ENCODE measurements at places on chromosomes 3 and 15. TPM values are rescaled to one million over a fixed set of nuclear protein-coding genes. Genes with fewer than 3 reads are reported as not detected.

The HHLA2 gene
- total RNA-seq = 0.53 TPM

The RGMA gene
- total RNA-seq = 61.4 TPM

The KY gene
- 0.26 TPM for total RNA-seq

The SLC28A2 gene
- 0.32 TPM for total RNA-seq

The CPLX3 gene
- total RNA-seq = 0.30 TPM

The WDR49 gene
- 1.9 TPM for total RNA-seq

The SAMMSON gene
- total RNA-seq = 0.36 TPM

The SAMD7 gene
- not detected for total RNA-seq

The COL6A6 gene
- 0.38 TPM for total RNA-seq

The MORC1 gene
- total RNA-seq = not detected

The SPATA12 gene
- total RNA-seq = 0.14 TPM

The FANCD2OS gene
- total RNA-seq = 0.66 TPM

The AGBL1 gene
- total RNA-seq = 0.32 TPM

The ST3GAL6 gene
- 6.1 TPM for total RNA-seq

The ENTPD3 gene
- total RNA-seq = 0.36 TPM

The ADIPOQ gene
- total RNA-seq = 0.06 TPM

The HIGD2B gene
- not detected for total RNA-seq

The GORASP1 gene
- 67.3 TPM for total RNA-seq

The NME9 gene
- total RNA-seq = 2.9 TPM

The SNTN gene
- total RNA-seq = 0.13 TPM

The CGNL1 gene
- total RNA-seq = 0.52 TPM

The HACL1 gene
- total RNA-seq = 23.7 TPM

The NUP210 gene
- 11.6 TPM for total RNA-seq

The IQCF5 gene
- total RNA-seq = not detected

The STRIT1 gene
- total RNA-seq = not detected

The CADPS gene
- 95.4 TPM for total RNA-seq

Measured in motor neuron (in vitro differentiated cells).